ENCODE measurements at places on chromosomes 6 and 20. TPM values are rescaled to one million over a fixed set of nuclear protein-coding genes. Genes with fewer than 3 reads are reported as not detected.

DNA sequence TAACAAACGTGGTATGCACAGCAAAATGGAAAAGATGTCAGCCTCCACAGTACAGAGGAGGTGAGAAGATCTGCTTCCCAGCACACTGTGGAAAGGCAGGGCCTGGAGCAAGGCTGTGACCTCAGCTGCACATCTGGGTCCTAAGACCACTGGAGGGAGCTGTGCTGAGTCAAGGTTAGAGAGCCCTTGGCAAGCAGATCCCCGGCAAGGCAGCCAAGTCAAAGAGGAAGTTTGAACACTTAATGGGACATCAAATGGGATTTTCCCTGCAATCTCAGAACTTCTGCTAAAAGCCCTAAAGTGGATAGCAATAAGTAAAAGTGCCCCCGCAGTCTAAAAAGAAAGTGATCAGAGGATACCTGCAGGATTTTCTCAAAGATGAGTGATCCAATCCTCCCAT lies 39.5 kb downstream of the UNC5CL start:
- H3K27me3 ChIP-seq, result peaks cover 16% of the 10 kb centered on the region
- peak overlapping the region; percentile 22 for H3K4me3 ChIP-seq
- peak overlapping the region; percentile 44 for H3K27ac ChIP-seq
- H3K4me1 ChIP-seq, result peaks cover 64% of the 10 kb centered on the region
- DNase-seq, result peak; percentile 72

The SLC22A7 gene
- total RNA-seq, result not detected

DNA sequence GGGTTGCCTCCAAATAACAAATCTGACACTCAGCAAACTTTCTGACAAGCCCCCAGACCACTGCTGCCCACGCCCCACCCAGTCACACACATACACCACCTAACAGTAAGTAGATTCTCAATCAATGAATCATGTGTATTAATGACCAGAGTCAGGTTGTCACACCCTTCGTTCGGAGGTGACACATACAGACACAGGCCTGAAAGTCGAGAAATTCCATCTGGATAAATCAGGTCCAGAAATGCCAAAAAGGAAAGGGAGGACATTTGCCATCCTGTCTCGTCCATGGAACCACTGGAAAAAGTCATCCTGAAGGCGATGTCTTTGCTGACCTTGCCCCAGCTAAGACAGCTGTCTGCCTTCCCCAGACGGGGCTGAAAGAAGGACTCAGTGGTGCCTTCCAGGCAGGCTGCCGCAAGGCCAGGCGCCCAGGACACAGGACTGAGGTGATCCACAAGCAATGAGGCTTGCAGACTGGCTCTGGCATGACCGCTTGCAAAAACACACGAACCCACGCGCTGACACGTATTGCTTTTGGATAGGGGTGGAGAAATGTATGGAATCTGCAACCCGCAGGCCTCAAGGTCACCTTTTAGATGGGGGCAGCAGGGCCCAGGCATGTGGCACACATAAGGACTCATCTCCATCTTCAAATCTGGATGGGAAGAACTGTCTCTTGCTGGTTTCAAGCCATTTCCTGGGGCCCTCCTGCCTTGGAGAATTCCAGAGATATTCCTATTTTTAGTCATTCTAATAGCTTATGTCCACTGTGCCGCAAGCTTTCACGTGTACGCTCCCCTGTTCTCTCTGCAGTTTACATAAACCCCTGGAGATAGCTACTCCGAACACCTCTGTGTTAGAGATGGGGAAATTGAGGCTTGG lies 9.0 kb downstream of the NFATC2 start:
- no peaks in the 10 kb centered on the region for H3K4me1 ChIP-seq
- H3K36me3 ChIP-seq, result no peaks in the 10 kb centered on the region
- H3K4me3 ChIP-seq, result no peak overlapping the region
- no peak for DNase-seq

The SLPI gene
- total RNA-seq, result 0.74 TPM

The PRR18 gene
- 0.39 TPM for total RNA-seq

DNA sequence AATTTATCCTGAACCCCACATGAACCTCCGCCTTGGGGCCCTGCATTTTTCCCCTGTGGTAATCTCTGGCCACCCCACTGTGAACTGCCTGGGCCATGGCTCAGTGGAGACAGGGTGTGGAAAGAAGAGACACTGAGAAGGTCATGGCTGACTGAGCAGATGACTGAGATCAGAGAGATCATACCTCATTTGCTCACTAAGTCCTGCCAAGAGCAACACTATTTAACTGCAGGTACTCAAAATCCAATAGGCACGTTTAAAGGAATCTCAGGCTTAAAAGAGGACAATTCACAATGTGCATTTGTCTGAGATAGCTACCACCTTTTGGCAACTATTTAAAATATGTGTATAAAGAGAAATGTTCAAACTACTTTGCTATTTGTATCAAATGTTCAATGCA lies 305.0 kb downstream of the GMDS start:
- no peaks in the 10 kb centered on the region for H3K27me3 ChIP-seq
- no peak for DNase-seq
- H3K4me1 ChIP-seq, result peaks cover 7% of the 10 kb centered on the region
- no peak overlapping the region for H3K4me3 ChIP-seq
- H3K36me3 ChIP-seq, result no peaks in the 10 kb centered on the region

The MAP7 gene
- 59.1 TPM for total RNA-seq

Measured in WTC11 (cell line).